Left colon (tissue), 2 donors: ENCODE measurements at places on chromosomes 4 and X. TPM values are rescaled to one million over a fixed set of nuclear protein-coding genes. Genes with fewer than 3 reads are reported as not detected.
A peak's percentile ranks its signal among the peaks of the same experiment; 100 is the strongest.

GRCh38 chr4:186657764-186658163 lies 65.9 kb downstream of the FAT1 start:
- DNase-seq, result no peak

- no peak for DNase-seq
Measured at GRCh38 chrX:111167334-111167733, 71.3 kb downstream of the PAK3 start.

The CPLX1 gene
- 2.7 TPM for total RNA-seq

GRCh38 chr4:183426507-183426906 lies 17.9 kb upstream of the CDKN2AIP start:
- DNase-seq, result no peak

GRCh38 chrX:77505227-77505626 lies 58.0 kb downstream of the FGF16 start:
- no peak for DNase-seq

The ZNF141 gene
- 21.4 TPM for total RNA-seq

The ZNF674 gene
- total RNA-seq, result 4.2 TPM

- no peak for DNase-seq
Measured at GRCh38 chrX:111519215-111519614, 7.8 kb downstream of the SERTM2 start.

DNA sequence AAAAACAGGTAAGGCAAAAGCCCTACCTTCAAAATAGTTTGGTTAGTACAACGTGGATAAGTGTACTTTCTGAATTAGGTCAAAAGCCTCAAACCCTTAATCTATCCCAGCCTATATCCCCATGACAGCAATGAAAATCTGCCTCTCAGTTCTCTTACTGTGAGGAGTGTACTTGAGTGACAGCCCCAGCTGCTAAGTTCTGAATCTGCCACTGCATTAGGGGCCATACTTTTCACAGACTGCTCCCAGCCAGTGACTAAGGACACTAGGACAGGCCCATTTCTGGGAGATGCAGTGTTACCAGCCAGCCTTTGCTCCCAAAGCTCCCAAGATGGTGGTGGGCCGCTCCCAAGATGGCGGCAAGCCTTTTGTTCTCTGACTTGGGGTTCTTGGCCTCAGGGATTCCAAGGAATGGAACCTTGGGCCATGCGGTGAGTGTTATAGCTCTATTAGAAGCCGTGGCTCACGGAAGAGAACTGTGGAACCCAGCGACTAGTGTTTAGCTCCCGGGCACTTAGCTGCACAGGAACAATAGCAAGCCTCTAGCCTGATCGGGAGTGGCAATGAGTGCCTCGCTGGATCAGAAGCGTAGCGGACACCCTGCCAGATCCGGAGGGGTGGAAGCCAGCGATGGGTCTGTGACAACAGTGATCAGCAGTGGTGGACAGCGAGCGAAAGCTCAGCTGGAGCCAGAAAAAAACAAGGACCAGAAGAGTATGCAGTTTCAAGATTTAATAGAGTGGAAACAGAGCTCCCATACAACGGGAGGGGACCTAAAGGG lies 175.6 kb upstream of the NRK start:
- DNase-seq, result no peak

DNA sequence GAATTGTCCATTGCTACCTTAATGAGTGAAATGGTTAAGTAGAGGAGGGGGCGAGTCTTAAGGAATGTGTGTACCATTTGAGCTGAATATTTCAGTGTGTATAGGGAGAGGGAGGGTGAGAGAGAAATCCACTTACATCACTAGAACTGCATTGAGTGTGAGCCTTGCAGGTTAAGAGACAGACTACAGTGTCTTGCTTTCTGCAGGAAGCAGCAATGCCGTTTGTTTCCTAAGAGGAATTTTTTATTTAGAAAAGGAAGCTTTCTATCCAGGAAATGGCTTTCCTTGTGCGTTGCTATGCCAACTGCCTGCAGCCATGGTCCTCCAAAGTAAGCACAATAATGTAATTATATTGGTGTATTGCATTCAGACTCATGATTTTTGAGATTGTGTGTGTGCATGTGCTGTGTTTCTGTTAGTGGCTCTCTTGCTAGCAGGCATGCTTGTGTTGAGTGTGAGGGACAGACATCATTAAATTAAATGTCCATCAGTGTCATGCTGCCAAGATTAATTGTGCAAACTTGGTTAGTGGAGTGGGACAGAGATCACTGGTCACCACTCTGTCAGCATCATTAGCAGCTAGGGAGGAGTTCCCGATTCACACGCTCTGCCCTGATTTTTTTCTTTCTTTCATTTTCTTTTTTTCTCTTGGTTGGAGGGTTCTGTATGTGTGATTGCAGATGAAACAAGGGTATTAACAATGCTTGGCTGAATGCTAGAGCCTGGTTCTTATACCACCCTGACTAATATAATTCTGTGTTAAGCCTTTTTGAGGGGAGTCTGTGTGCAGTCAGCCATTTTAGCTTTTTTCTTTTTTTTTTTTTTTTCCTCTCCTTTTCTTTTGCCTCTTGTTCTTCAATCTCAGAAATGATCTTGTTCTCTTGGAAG lies 164.3 kb downstream of the RAPGEF2 start:
- no peak for DNase-seq

The NOX1 gene
- total RNA-seq, result 103 TPM

DNA sequence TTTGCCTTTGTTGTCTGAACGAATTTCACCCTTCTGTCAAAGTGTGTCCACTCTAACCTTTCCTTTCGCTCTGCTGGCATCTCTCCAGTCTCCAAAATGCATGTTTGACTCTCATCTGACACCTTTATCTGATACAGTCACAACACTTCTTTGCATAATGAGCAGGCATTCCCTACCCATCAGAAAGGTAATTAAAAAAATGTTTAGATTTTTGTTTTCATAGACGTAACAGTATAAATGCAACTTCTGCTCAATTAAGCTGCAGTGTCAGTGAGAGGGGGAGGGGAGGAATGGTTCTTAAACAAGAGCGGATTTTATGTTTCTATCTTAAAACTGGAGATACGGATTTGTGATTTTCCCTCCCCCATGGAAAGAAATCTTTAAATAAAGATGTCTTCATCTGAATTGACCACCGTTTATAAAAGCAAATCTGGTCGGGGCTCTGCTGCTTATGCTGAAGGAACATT lies 70.2 kb downstream of the CXXC4 start:
- no peak for DNase-seq

DNA sequence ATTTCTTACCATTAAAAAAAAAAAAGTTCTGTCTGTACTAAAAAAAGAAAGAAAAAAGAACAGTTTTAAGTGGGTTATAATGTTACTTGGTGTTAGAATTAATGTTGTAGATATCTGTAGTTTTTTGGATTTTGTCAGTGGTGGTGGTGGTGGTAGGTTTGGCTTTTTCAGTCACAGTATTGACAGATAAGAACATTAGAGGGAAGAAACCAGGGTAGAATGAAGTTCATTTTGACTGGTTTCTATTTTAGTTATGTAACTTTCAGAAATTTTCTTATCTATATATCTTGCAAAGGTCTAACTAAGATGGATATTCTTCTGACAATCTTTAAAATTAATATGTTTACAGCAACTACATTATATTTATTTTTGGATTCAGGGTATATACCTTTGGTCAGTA lies 105.4 kb downstream of the FBXW7 start:
- DNase-seq, result no peak

The HGFAC gene
- not detected for total RNA-seq

The TEX13D gene
- total RNA-seq, result not detected

- DNase-seq, result no peak
Measured at GRCh38 chr4:90951037-90951436, 823.8 kb downstream of the CCSER1 start.

- no peak for DNase-seq
Measured at GRCh38 chr4:109803924-109804571, 2.2 kb upstream of the CFI start.

- no peak for DNase-seq
Measured at GRCh38 chr4:161721947-161722346, 441.9 kb downstream of the FSTL5 start.

DNA sequence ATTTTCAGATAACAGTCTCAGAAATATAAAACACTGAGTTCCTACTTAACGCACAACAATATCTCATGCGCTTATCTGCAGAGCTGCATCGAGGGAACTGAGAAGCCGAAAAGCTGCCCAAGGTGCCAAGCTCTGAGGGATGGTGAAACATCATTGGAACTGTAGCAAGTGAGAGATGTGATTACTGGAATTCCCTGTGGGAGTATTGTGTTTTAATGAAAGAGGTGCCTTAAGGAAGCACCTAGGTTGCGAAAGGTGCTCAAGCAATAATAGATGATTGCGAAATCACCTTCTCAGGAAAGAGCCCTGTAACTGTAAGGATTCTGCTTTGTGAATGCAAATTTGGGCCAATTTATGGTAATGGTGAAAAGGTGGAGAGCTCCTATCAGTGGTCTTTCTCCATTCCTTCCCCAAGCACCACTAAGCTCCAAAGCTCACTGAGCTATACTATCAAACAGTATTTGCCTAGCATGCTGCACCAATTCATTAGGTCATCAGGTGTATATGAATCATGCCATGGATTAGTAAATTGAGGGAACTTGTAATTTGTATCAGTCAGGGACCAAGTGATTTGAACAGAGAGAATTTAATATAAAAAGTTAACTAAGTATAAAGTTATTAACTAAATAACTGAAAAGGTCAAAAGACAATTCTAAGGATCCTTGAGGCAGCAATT lies 59.0 kb upstream of the ATP8A1 start:
- no peak for DNase-seq

GRCh38 chrX:134645936-134646543 lies 12.2 kb downstream of the PLAC1 start:
- no peak for DNase-seq

DNA sequence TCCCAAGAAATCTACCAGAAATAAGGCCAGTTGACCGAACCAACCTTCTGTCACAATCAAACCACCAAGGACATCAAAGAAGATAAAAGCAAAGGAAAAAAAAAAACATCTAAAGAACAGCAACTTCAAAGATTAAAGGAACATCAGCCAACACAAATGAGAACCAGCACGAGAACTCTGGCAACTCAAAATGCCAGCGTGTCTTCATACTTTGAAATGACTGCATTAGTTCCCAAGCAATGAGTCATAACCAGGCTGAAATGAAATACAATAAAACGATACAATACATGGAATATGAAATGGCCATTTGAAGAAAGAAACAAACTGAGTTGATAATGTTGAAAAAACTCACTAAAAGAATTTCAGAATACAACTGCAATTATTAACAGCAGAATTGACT lies 611.6 kb upstream of the GRIA3 start:
- DNase-seq, result no peak

- no peak for DNase-seq
Measured at GRCh38 chr4:78661921-78662521, 110.5 kb downstream of the ANXA3 start.

The DCLK2 gene
- total RNA-seq, result 3.0 TPM

DNA sequence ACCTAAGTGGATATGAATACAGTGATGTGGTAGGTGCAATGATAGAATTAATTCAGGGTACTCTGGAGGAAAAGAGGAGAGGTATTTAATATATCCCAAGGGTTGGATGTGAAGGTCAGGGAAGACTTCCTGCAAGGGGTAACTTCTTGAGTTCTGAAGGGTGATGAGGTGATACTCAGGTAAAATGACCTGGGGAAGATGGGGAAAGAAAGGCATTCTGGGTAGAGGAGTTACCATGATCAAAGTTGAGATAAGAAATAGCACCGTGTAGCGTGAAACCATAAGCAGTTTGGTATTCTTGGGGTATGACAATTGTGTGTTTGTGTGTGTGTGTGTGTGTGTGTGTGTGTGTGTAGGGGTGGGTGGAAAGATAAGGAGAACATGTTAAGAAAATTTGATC lies 270.4 kb upstream of the LCORL start:
- no peak for DNase-seq

- DNase-seq, result no peak
Measured at GRCh38 chr4:141240259-141240658, 19.6 kb downstream of the ZNF330 start.

The CTAG2 gene
- not detected for total RNA-seq

GRCh38 chrX:77962068-77962902 lies 7.2 kb downstream of the PGAM4 start:
- no peak for DNase-seq

- no peak for DNase-seq
Measured at GRCh38 chr4:6582889-6583490, 8.0 kb downstream of the MAN2B2 start.

DNA sequence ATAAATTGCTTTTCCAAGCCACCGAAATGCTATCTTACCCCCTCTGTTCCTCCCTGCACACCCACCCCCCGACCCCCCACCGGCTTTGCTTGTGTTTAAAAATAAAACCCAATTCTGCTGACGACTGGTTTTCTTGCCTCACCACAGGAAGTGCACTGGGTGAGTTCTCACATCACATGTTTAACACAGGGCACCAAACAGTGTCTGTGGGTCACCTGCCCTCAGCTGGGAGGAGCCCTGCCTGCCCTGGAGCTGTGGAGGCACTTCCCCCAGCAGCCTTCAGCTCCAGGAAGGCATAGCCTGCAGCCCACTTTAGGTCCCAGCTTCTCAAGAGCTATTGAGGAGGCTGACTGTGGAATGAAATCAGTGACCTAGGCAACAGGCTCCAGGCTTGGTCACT lies 8.8 kb downstream of the TMEM255A start:
- peak; percentile 26 for DNase-seq

DNA sequence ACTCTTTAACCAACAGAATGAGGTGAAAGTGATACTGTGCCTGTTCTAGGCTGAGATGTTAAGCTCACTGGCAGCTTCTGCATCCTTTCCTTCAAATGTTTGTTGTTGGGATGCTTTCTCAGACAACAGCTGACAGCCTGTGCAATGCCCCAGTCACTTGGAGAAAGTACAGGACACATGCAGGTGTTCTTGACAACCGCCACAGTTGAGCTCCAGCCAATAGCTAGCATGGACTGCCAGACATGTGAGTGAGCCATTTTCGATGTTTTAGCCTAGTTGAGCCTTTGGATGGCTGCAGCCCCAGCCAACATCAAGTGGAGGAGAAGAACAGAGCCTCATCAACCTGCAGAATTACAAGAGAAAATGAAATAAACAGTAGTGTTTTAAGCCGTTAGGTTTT lies 94.1 kb upstream of the PPP3CA start:
- no peak for DNase-seq

DNA sequence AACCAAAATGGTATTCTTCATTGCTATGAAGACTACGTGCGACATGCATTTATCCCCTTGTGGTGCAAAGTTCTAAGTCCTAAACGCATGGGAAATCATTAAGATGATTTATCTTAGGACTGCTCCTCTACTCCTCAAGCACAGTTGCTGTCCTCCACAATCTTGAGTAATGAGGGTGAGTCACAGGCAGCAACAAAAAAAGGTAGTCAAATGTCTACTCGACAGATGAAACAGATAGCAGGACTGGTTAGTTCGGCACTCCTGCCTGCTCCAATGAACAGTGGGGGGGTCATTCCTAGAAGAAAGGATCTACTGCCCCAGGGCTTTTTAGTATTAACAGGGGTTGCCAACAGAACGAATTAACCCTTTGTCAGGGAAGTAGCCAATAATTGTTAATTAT lies 233.7 kb upstream of the FGF13 start:
- DNase-seq, result no peak

DNA sequence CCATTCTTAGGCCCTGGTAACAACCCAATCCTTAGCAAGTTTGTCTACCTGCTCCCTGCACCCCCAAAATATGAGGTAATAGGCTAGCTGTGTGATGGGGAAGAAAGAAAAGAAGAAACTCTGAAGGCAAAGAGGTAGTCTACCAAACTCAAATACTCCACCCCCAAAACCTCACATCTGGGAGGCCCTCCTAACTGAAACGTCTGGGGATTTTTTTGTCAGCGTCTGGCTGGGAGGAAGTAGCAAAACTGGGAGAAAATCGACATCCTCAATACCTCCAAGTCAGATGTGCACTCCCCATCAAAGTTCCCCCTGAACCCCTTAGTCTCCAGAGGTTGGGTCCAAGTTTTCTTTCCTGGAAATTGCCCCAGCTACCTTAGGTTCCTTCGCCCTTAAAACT lies 1.0 kb downstream of the LAMP2 start:
- no peak for DNase-seq

- no peak for DNase-seq
Measured at GRCh38 chrX:107677501-107677901, 49.2 kb downstream of the PRPS1 start.
